Activated CD8-positive, alpha-beta memory T cell treated with anti-CD3 and anti-CD28 coated beads for 1 hour (primary cell): ENCODE measurements at places on chromosomes 6 and 20.

- DNase-seq = no peak
Observed at GRCh38 chr6:168935628-168936010, 318.0 kb downstream of the THBS2 start.

DNA sequence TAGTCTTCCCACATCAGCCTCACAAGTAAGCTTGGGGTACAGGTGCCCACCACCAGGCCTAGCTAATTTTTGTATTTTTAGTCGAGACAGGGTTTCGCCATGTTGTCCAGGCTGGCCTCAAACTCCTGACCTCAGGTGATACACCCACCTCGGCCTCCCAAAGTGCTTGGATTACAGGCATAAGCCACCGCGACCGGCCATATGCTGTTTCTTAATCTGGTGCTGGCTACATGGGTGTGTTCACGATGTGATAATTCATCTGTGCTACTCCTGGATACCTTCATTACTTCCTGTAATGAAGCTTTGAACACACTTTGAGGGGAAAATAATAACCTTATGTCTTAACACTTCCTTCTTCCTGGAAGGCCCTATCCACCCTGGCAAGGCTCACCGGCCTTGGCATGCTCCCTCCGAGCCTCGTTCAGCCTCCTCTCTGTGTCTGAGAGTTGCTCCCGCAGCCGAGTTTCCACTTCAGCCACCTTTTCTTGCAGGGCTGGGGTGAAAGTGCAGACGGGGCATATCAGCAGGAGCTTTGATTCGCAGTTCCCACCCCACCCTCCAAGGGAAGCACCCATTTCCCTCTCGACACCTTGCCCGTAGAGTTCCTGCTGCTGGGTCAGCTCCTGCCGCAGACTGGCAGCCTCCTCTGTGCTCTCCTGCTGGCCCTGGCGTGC, 5.6 kb upstream of the PSORS1C2 start:
- no peak for DNase-seq

DNA sequence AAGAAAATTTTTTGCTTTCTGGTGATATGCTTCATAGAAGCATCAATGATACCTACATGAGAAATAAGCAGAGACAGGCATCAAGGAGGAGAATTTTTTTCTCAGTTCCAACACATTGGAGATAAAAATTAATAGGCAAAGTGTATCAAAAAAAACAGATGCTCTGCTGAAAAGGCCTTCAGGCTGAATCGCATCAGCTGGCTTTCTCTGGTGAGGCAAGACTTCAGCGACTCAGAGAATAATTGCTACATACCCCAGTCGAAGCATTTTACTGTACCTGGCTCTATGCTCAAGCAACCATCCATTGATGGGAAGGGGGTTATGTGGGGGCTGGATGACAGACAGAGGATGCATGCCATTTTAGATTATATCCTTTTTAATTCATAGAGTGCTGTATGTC, 415.1 kb downstream of the TFAP2A start:
- DNase-seq = no peak

- no peak for DNase-seq
Observed at GRCh38 chr6:3526962-3527650, 70.3 kb upstream of the SLC22A23 start.

DNA sequence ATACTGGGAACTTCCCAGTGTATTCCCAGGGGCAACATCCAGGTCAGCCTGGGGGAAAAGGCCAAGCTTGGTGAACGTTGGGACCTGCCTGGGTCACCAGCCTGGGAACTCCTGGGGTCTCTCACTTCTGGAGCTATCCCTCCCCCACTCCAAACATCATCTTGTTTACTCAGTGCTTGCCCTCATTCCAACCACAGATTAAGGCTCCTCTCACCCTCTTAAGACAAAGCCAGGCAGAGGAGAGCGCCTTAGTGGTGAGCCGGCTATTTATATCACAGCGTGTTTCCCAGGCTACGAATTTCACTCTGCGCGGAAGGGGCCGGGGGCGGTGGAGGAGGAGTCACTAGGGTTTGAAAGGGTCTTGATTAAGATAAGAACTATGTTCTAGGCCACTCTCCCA, 12.1 kb downstream of the PRPH2 start:
- DNase-seq = no peak

GRCh38 chr6:42417641-42418112, 34.0 kb downstream of the TRERF1 start:
- DNase-seq = peak; percentile 48

- DNase-seq = no peak
Observed at GRCh38 chr6:56659721-56660380, 17.2 kb upstream of the DST start.
